Ascending aorta (tissue), 2 donors: ENCODE measurements at places on chromosomes 2 and 18. TPM values are rescaled to one million over a fixed set of nuclear protein-coding genes. Genes with fewer than 3 reads are reported as not detected.

DNA sequence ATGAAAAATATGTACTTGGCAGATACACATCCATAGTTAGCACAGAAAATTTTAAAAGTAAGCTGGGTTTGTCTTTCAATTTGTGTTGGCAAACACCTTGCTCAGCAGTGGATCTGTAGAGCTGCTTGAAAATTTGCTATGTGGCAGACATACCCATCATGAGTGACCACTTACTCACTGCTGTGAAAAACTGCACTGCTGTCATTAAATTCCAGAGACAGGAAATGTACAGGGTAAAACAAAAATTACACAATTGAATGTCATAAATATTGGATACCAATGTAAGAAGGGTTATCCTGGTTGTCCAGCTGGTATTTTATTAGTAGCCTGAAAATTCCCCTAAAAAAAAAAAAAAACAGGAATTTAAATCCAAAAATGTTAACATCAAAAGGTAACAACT lies 24.5 kb downstream of the NIF3L1 start:
- no peak for DNase-seq

- DNase-seq = no peak
Observed at GRCh38 chr18:394987-395362, 105.5 kb downstream of the COLEC12 start.

GRCh38 chr2:201628545-201628944 lies 14.8 kb downstream of the TMEM237 start:
- DNase-seq = no peak

DNA sequence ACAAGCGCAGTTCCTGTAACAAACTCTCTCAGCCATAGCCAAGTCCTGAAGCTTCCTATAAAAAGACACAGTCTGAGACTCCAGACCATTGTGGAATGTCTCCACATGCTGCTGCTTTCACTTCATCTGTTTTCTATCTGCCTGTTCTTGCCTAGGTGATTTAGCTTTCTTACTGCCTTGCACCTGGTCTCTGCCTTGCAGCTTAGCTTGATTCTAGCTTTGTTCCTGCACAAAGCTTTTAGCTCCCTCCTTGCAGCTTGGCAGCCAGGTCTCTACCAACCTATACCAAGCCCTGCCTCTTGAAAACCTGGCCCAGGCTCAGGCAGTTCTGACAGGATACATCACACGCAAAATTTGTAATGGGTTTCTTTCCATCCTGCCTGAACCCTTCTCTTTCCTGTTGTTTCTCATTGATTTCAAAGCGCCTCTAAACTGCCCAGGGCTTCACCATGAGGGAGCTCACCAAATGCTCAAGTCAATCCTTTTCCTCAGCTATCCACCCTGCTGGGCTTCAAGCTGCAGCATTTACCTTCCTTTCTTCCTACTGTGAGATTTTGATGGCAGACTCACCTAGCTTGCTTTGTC lies 941.3 kb upstream of the NXPH2 start:
- DNase-seq = no peak

GRCh38 chr2:600542-601386 lies 76.4 kb downstream of the TMEM18 start:
- no peak for DNase-seq

DNA sequence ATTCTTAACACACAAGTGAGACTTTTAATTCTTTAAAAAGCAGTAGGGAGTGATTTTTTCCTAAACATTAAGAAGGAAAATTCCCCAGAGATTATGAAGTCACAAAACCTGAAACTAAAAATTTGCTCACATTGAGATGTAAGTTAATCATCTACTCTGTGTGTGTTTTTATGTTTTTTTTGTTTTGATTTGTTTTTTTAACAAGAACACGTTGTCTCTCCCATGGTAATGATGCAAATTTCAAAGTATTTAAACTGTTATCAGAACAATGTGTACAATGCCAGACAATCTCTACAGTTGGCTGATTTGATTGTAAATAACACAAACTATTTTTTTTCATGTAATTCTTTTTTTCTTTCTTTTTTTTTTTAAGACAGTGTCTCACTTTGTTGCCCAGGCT lies 71.5 kb downstream of the COLEC12 start:
- DNase-seq = no peak

The MAT2A gene
- total RNA-seq = 91.7 TPM

DNA sequence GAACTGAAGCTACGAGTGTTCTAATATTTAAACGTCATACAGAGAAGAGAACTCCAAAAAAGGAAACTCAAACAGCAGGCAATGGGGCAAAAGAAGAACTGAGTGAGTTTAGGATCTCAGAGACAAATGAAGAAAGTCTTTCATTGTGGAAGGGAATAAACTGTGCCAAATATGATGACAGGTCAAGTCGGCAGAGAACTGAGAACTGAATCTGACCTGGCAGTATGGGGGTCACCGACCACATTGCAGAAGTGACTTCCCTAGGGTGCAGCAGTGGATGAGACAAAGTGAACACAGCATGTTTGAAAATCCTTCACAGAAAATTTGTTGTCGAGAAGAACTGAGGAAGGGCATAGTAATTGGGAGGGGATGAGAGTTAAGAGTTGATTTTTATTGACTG lies 55.9 kb downstream of the TTC21B start:
- no peak for DNase-seq

The CXCR4 gene
- total RNA-seq = 15.5 TPM

GRCh38 chr2:189134485-189134884 lies 45.1 kb downstream of the COL5A2 start:
- no peak for DNase-seq

DNA sequence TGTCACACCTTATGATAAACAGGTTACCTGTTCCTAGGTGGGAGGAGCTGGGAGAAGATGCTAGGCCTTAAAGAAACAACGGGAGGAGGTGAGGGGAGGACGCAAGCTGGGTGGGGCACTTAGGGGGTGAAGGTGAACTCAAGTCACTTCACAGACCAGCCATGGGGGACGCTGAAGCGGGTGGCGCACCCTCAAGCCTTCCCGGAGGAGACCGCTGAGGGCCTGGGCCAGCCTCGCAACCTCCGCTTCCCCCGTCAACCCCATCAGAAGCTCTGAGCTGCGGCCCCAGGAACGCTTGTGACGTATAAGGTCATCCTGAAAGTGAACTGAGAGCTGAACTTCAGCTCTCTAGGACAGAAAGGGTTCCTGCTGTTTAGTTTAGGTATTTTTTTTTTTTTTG lies 133.5 kb downstream of the MBP start:
- DNase-seq = no peak

The RTP5 gene
- total RNA-seq = not detected

GRCh38 chr2:74864728-74865722 lies 31.1 kb downstream of the HK2 start:
- no peak for DNase-seq

GRCh38 chr18:42268798-42269197 lies 313.8 kb downstream of the PIK3C3 start:
- no peak for DNase-seq

DNA sequence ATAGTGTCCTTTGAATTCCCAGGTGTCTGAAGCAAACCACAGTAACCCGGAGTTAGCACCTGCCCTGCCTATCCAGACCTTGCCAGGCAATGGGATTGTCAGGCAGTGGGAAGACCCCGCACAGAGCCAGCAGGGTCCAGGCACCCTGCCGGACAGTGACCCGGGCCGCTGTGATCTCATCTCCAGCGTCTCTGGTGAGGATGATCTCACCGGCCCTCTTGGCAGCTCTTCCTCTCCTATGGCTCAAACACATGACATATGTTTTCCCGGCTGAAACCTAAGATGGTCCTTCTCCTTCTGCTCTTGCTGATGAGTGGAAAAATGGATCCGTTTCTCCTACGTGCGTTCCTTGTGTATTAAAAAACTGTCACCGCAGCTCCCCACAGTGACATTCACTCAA lies 75.1 kb downstream of the ACOXL start:
- no peak for DNase-seq

- DNase-seq = no peak
Observed at GRCh38 chr2:18491577-18491976, 68.9 kb downstream of the RDH14 start.

DNA sequence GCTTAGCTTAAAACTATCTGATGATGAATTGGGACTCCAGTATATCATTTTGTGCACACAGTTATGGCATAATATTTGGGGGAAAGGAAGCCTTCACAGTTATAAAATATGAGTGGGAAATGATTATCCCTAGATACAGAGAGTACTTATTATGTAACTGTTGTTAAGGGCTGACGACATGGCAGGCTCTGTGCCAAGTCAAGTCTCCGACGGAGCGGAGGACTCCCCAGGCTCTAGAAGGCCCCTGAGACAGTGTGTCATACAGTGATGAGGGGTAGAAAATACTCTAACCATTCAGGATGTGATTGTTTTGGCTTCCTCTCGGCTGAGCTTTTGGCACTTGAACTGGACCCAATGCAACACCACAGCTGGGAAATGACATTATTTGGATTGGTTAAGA lies 211.8 kb downstream of the SLC8A1 start:
- peak; percentile 91 for DNase-seq

DNA sequence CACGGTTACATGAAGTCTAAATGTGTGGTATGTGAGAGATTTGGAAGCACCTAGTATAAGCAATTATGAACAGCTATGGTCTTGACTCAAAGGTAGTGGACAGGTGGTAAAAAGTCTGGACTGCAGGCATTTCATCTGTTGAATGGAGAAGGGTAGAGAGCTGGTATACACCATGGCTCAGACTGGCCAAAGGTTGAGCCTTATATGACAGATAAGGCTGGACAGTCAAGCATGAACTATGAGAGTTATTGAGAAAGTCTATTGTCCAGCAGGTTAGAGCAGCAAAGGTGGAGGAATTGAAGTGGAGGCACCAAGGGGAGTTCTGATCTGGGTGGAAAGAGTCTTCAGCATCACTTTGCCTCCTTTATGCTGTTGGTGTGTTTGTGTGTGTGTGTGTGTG lies 346.7 kb upstream of the SLC14A2 start:
- DNase-seq = no peak

The DSG1 gene
- total RNA-seq = not detected

- no peak for DNase-seq
Observed at GRCh38 chr2:121038891-121039616, 245.9 kb downstream of the TFCP2L1 start.

- no peak for DNase-seq
Observed at GRCh38 chr2:68057658-68058396, 5.0 kb downstream of the C1D start.

GRCh38 chr2:211086049-211086448 lies 529.6 kb downstream of the CPS1 start:
- DNase-seq = no peak

DNA sequence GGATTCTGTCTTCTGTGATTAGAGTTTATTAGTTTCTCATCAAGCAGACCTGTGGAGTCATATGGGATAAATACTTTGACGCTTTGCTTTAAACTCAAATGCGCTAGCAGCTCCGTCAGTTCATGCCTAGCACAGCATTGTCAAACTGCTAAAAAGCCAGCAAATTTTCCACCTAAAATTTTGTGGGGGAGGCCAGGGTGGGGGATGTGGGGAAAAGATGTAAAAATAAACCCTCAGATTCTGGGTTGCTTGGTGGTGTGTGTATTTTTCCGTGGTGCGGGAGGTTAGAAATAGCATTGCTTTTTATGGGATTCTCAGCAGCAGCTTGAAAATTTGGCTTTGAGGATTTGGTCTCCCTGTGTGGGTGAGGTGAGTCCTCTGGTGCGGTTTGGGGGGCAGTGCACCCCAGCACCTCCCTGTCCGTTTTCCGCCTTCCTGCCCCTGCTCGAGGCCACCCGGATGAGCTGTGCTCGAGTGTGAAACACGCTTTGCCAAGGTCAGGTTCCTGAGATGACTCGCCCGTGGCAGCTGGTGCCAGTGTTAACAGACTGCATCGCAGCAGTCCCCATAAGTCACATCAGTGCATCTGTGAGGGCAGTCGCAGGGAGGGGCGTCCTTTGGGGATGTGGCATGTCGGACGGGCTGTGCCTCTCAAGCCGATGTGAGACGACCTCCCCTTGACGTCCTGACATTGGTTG lies 65.9 kb downstream of the LDLRAD4 start:
- peak; percentile 80 for DNase-seq

DNA sequence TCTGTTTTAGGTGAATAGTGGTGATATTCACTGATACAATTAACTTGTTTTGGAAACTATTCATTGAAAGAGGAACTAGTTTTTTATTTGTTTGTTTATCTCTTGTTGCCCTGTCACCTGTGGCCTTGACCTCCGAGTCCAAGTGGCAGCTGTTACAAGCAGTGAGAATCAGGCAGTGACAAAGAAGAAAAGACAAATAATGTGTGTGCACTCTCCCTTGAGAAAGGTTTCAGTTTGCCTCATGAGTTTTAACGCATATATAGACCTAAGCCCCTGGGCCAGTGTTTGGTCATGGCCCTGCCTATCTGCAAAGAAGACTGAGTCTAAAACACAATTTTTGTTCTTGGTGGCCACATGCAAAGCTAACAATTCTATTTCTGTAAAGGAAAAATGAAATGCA lies 15.3 kb downstream of the KYNU start:
- no peak for DNase-seq

DNA sequence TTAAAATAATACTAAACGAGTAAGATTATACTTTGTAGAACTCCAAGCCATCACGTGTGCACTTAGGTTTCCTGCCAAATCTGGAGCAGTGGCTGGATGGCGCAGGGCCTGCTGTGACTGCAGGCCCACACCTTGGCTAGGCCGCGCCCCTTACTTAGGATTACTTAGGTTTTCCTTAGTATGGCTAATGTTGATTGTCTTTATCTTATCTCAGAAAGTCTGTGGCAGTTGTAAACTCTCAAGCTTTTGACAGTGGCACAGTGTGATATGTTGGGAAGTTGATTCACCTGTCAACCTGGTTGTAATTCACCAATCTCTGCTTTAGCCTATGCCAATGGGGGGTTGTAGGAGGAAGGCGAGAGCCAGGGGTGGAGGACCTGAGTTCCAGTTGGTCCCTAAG lies 208.4 kb downstream of the ZNF407 start:
- no peak for DNase-seq

DNA sequence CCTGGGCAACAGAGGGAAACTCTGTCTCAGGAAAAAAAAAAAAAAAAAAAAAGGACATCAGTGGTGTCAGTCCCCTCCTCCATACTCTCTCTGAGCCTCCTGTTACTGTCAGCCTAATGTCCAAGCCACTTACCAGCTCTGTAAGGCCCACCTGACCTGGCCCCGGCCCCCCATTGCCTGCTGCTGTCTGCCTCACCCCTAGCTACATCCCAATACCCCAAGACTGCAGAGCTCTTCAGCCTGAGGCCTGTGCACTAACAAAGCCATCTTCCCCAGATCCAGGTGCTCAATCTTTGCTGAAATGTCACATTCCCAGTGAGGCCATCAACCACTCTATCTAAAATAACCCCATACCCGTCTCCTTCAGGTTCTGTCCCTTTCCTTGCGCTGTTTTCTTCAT lies 5.7 kb downstream of the ARMC9 start:
- no peak for DNase-seq

The PRSS56 gene
- total RNA-seq = not detected

- no peak for DNase-seq
Observed at GRCh38 chr2:12300019-12300602, 416.6 kb upstream of the TRIB2 start.

DNA sequence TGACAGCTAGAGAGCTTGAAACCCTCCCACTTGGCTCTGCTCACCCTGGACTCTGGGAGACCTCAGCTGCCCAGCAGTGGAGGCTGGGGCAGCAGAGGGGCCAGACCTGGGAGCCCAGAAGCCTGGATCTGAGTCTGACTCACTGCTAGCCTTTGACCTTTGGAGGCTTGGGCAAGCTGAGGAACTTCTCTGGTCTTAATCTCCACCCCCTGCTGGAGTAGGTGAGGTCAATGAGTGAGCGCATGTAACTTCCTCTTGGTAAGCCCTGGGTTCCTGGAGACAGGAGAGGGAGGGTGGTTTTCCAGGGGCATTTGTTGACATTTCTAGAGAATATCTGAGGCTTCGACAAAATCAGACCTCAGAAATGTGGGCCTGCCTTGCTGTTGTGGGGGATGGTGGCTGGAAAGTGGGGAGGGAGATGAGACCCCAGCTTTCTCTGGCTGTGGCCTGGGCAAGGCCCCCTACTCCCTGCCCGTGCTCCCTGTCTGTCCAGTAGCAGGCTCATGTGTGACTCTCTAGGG lies 73.0 kb upstream of the YWHAQ start:
- DNase-seq = no peak

The ANKRD36B gene
- total RNA-seq = 19.4 TPM

The GALM gene
- 1.4 TPM for total RNA-seq
